ENCODE measurements at places on chromosomes 12 and 14.

- no peak for DNase-seq
Measured at GRCh38 chr12:75599061-75599460, 87.7 kb upstream of the KRR1 start.

DNA sequence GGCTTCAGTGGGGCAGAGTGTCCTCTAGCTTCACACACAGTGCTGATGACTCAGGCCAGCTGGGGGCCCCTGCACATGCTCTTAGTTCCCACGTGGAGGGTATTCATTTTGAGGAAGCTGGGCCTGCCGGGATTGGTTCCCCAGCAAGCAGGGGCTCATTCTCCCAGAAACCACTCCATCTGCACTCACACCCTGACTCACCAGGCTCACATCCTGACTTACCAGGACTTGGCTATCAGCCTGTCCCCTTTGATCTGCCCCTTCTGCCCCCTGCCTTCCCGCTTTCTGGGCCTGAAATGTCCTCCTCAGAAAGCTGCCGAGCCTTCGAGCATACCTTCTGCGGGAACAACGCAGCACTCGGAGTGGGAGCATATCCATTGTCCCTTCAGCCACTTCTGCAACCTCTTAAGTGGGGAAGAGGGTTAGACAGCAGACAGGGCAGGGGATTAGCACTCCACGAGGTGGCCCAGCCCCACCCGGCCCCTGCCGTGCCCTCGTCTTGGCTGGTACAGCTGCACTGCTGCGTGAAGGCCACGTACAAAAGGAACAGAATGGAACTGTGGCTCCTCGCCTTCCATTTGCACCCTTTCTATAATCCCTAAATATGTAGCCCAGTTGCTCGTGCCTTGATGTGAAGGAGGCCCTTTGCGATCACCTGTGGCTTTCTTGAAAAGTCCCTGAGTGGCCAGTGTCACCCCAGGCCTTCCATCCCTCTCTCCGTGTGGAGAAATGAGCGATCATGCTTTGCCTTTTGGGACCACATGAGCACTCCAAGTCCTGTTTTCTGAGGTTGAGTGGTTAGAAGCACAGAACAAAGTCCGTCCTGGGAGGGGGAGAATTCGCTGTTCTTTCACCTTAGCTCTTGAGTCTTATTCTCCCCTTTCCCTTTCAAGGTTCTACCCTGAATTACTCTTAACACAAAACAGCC lies 26.1 kb downstream of the TPCN1 start:
- no peak for DNase-seq

GRCh38 chr14:32697704-32698103 lies 241.0 kb upstream of the NPAS3 start:
- no peak for DNase-seq

DNA sequence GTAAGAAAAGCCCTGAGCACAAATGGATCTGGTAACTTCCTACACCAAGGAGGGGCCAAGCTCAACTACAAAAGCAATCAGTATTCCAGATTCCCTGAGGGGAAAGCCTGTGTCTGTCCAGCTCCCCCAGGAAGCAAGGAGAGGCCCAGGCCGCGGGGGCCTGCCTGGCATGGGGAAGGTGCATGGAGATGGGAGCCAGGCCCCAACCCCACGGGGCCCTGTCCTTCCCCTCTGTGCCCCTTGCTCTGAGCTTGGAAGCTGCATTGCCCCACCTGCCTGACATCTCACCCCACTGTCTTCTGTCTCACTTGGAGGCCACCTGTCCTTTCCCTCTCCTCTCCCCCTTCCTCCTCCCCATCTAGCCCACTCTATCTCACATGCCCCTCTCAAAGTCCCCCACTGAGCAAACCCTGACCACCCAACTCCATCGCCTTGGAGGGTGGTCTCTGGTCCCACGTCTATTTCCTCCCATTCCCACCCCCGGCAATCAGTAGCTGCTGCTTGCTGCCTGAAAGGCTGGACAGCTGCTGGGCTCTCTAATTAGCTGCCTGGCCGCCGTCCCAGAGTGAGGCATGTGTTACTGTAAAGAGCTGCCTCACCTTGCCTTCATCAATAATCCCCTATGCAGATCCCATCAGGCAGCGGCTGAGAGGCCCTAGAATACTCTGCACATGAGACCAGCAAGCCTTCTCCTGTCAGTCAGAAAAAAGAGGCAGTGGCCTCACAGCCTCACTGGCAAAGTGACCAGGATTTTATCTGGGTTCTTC lies 3.4 kb upstream of the TMEM229B start:
- no peak for DNase-seq

DNA sequence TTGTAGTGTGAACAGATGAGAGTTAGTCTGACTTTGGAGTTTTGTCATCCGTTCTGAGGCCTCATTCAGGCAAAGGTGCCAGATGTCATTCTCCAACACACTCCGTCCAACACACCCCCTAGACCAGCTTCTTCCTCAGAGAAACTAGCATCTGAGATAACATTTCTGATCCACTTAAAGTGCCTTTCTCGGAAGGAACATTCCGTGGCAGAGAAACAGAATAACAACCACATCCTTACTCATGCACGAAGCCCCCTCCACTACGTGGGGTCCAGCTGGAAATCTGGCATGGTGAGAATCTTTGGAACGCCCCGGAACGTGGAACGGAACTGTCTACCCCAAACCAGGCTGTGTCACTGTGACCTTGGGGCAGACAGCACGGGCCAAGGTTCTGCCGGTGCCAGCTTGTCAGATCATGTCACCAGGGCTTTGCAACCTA lies 17.0 kb upstream of the BCL7A start:
- DNase-seq: no peak

GRCh38 chr12:54033106-54033979 lies 493 bp downstream of the HOXC5 start:
- no peak for DNase-seq
